ENCODE measurements at places on chromosomes 3 and 15.

DNA sequence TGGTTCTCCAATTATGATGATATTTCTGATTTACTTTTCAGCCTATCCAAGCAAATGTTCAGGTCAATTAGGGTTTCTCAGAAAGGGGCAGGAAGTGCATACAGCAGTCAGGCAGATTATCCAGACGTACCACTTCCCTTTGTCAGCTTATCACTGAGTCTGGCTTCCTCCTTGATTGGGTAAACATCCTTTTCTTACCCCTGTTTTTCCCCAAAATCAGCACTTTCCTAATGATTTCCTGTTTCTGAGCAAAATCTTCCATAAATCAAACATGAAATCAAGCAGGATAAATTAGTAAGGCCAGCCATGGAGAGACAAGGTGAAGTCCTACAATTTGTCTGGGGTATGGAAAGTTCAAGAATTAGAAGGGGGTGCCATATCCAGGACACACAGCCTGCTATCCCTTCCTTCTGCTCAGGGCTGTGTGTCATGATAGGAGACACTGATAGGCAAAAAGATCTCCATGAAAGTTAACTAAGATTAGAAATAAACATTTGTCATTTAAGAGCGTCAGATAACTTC, 29.0 kb downstream of the ADIPOQ start:
- no peak for DNase-seq

- DNase-seq: no peak
These were observed 418.3 kb upstream of the CDIN1 start for GRCh38 chr15:36161108-36161507.

DNA sequence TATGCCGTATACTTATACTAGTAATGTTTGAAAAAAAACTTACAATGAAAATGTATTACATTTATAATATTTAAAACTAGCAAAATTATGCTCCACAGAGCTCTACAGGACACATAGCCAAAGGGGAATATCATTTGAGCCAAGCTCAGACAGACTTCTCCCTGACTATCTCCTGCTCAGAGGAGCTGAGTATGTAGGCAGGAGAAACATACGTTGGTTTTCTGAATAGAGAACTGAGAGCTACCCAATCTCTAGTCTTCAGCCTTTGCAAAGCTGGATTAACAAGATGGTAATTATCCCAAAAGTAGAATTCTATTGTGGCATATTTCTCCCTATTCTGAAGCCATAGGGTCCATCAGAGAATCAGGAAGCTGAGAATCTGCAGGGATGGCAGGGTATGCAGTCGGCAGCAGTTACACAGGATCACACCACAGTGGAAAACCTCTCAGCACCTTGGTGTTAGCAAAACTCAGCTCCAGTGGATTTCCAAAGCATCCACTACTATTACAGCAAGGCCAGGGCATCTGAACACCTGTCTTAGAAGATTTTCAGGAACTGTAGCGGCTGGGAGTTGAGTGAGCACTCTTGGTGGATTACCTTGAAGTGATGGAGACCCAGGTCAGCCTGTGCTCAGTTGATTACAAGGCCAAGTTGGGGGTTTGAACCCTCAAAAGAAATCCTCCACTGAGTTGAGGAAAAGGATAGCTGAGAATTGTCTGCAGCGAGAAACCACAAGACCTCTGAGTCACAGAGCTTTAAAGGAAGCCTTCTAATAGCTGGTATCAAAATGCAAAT, 30.1 kb downstream of the GPR15 start:
- no peak for DNase-seq

DNA sequence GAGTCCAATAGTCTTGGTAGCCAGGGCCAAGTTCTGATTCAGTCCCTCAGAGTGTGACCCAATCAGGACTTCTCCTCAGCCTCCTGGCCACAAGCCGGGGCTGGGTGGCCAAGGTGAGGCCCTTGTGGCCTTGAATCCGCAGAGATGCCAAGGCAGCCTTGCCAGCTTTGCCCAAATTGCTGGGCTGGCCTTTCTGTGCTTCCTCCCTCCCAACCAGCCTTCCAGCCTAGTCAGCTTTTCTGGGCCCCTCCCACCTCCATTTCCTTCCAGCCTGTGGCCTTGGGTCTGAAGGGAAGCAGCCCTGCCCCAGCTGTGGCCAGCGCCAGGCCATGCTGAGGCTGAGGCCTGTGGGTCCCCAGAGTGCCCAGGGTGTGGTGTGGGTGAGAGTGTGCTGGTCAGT, 34.3 kb upstream of the ANKDD1A start:
- DNase-seq: no peak

GRCh38 chr3:172094621-172095557, 55.5 kb downstream of the FNDC3B start:
- DNase-seq: no peak

DNA sequence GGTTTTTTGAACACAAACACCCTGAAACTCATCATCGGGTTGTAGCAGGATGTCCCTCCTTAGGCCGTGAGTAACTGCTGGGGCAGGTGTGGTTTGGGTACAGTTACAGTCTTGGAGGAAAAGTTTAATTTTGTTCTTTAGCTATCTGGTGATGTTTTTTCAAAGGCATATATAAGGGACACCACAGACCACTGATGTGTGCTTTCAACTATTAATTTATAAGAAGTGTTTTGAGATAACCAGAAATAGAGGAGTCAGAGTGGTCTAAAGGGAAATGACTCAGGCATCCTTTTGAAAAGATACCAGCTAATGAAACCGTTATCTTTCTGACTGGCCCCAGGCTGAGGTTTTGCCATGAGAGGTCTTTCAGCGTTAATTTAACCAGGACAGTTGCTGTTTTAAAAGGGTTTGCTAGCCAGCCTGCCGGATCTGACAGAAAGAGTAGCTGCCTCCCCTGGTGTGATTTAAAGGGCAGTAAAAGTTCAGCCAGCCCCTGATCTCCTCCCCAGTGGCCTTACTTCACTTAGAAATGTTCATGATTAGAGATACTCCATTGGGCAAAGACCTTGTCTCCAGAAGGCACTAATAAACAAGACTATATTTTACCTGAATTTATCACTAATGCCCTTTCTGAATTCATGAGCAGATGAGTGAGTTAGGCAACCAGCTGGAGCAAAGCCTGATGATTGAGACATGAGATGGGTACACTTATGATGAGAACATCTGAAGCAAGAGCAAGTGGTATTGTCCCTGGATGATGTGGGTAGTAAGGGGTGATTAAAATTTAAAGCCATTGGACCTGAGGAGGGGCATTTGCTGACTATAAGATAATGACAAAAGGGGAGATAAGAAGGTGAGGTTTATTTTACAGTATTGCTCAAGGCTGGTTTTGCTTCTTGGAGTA, 482.5 kb upstream of the TBL1XR1 start:
- DNase-seq: no peak

- no peak for DNase-seq
These were observed 570 bp downstream of the APH1B start for GRCh38 chr15:63277893-63278456.

DNA sequence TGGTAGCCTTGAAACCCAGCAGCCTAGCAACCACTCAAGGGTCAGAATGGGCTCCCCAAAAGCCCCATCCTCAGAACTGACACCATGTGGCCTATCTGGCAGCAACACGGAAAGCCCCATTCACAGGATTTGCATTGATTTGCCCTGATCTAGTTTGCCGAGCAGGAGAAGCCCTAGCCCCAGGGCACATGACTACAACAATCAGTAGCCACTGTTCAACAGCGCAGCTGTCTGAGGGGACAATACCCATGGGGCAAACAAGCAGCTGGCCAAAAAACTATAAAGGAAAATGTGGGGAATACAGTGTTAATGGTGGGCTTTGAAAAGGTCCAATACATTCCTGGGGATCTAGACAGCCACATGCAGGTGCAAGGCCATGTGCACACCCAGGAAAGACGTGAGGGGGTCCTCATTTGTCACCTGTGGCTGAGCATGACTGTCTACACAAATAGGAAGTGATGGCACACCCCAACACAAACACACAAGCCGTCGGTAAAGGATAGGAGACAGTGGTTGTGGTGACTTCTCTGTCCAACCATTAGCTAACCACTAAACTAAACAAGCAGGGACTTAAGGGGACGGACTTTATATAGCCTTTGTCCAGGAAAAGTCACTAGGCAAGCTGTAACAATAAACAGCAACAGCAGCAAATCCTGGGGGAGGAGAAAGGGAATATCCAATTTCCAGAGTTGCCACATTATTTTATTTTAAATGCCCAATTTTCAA, 113.7 kb downstream of the LRIG1 start:
- no peak for DNase-seq

GRCh38 chr15:83818591-83818990, 164.7 kb downstream of the ADAMTSL3 start:
- no peak for DNase-seq

GRCh38 chr3:15336057-15336456, 3.7 kb upstream of the SH3BP5 start:
- DNase-seq: no peak

Data from activated CD4-positive, alpha-beta T cell treated with anti-CD3 and anti-CD28 coated beads for 24 hours (primary cell).